ENCODE measurements at places on chromosomes 3 and 15.

GRCh38 chr3:181383760-181384159 lies 328.0 kb upstream of the SOX2 start:
- DNase-seq = no peak

- no peak for DNase-seq
Measured at GRCh38 chr15:68313501-68314410, 36.2 kb downstream of the FEM1B start.

DNA sequence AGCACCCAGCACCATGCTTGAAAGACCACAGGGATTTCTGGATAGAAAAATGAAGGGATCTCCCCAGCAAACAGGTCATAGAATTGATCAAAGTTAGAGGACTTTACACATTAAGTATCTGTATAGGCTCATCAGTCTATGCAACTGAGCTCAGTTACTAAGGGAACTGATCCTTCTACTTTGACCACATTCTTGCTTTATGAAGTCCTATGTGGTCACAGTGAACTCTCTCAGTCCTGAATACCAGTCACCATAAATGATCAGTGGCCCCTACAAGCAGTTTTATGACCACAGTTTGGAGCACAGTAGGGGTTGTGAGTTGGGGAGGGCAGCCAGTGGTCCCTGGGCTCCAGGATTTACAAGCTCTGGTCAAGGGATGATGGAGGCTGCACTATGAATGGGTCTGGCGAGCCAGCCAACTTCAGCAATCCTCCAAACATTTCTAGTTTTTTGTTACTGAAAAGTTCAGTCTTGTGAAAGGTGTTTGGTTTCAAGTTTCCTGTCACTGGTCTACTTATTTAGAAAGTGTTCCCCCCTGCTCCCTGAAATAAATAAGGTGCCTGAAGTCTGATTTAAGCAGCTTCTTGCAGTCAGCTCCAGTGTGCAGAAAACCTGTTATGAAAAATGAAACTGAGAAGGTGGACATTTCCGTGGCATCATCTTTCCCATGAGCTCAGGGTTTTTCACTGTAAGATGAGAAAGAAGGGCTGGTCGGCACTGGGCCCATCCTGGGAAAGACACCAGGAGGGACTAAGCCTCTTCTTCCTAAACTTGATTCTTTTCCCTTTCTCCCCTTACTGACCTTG lies 75.5 kb downstream of the DAPK2 start:
- no peak for DNase-seq

DNA sequence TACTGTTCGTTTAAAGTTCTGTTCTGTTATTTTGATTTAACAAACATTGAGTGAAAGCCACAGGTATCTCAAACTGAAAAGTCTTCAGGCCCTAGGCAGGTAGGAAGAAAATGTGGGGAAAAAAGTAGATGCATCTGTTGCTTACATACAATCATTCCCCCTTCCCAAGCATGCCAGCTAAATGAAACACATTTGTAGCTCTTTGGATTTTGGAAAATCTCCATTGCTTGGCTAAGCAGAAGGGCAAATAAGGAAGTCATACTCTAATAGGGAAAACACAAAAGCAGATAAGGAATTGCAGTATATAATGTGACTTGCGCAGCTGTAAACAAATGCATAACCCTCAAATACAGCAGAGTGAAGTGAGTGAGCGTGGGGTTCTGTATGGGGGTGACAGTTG lies 375.9 kb downstream of the FGF12 start:
- DNase-seq = no peak

GRCh38 chr15:73741321-73741836 lies 11.8 kb downstream of the INSYN1 start:
- DNase-seq = no peak

DNA sequence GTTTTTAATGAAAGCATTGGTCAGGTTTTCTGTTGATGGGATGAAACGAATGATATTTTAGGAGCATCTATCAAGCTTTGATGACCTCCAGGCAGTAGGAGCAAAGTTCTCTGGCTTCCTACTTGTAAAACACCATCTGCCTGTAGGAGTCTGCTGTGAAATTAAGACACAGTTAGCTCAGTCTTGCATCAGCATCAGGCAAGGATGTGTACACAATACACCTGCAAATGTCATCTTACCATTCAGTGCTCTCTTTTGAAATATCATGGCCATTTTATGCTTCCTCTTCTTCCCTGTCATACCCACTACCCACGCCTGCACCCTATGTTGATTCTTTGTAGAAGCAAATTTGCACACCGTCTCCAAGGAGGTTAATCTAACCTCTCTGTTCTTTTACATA lies 38.2 kb downstream of the B3GALNT1 start:
- no peak for DNase-seq

GRCh38 chr15:57253082-57253481 lies 123.2 kb upstream of the CGNL1 start:
- DNase-seq = no peak

- no peak for DNase-seq
Measured at GRCh38 chr3:27423463-27423862, 54.3 kb upstream of the NEK10 start.

GRCh38 chr3:143795874-143796273 lies 52.4 kb downstream of the SLC9A9 start:
- no peak for DNase-seq

GRCh38 chr3:128041344-128041743 lies 10.9 kb upstream of the SEC61A1 start:
- DNase-seq = no peak

- no peak for DNase-seq
Measured at GRCh38 chr3:149535333-149535685, 60.8 kb downstream of the TM4SF4 start.

DNA sequence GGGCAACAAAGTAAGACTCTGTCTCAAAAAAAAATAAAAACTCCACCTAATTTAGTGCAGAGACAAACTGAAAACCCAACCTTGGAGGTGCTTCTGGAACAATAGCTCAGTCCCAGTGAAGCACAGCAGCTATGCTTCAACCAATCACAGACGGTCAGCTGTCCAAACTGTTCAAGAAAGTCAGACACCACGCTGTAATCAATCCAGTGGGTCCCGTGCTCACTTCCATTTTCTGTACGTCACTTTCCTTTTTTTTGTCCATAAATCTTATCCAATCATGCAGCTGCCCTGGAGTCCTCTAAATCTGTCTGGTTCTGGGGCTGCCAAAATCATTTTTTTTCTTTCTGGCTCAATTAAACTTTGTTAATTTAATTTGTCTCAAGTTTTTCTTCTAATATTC lies 93.6 kb upstream of the FAM174B start:
- DNase-seq = no peak

GRCh38 chr15:66739287-66739686 lies 37.3 kb downstream of the SMAD6 start:
- no peak for DNase-seq

DNA sequence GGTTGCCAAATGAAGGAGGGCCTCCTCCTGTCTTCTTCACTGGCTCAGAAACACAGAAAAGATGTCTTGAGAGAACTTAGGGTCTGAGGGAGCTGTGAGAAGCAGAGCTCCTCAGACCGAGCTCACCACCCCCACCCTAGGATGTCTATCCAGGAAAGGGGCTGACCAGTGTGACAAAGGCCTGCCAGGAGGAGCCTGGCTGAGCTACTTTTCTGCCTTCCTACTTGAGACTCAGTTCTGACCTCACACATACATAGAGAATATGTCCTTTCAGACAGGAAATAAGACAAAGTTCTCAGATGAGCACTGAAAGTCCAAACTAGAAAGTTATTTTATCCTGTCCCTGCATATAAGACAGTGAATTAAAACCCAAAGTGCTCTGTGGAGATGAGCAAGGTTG lies 54.5 kb downstream of the KIF9 start:
- peak; percentile 22 for DNase-seq

- no peak for DNase-seq
Measured at GRCh38 chr3:4195006-4195405, 108.2 kb upstream of the SETMAR start.

DNA sequence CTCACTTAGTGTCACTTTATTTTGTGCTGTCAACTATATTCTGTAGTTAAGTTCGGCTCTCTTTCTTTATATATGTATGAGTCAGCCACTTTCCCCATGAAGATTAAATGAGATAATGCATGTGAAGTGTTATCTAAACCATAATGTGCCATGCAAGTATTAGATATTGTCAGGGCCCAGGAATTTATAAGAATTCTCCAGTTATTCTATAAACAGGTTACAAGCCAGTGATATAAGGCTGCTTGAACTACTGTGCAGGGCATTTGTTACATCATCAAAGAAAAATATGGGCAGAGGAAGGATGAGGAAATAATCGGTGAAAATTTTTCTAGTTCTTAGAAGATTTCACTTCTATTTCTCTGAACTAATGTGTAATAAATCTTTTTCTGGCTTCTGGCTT lies 1049.0 kb upstream of the NR2F2 start:
- no peak for DNase-seq

DNA sequence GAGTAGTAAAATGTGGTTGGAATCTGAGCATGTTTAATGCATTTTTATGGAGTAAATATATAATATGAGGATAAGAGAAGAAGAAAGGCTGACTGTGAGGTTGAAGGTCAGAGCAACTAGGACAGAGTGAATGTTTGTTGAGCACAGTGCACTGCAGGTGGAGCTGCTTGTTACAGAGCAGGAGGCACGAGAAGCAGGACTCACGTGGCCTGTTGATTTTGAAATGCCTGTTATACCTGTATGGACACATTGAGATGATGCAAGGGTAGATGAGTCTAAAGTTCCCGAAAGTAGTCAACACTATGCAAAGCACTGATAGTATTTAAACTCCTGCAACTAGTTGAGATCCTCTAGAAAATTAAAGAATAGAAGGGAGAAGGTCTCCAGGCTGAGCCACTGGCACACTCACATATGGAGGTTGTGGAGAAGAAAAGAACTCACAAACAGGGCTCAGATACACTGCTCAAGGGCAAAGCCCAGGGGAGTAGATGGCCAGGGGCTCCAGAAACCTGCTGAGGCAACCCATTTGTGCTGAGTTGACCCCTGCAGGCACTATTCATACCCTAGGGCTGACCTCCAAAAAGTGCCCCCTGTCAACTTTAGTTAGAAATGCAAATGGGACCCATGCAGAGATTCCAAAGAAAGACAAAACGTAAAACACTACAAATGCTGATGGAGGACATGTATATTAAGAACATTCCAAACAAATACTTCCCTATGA lies 541.5 kb downstream of the GABRG3 start:
- DNase-seq = no peak

GRCh38 chr3:163785693-163786092 lies 1292.6 kb downstream of the SI start:
- no peak for DNase-seq

GRCh38 chr3:139020036-139020867 lies 474 bp downstream of the PRR23B start:
- no peak for DNase-seq

DNA sequence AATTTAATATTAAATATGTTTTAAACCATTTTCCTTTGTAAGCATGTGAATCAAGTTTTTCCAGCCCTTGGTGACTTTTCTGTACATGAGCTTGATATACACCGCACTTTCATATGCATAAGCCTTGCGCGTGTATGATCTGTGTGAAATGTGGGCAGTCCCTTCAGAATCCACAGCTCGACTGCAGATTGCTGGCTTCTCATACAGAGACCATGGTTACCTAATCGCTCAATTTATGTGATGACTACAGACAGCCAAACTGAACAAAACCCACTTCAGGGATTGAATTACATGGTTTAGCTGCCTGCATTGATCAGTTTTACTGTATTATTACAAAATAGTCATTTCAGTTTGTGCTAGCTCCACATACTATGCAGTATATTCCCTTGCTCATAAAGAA lies 212.3 kb upstream of the NECTIN3 start:
- DNase-seq = no peak

DNA sequence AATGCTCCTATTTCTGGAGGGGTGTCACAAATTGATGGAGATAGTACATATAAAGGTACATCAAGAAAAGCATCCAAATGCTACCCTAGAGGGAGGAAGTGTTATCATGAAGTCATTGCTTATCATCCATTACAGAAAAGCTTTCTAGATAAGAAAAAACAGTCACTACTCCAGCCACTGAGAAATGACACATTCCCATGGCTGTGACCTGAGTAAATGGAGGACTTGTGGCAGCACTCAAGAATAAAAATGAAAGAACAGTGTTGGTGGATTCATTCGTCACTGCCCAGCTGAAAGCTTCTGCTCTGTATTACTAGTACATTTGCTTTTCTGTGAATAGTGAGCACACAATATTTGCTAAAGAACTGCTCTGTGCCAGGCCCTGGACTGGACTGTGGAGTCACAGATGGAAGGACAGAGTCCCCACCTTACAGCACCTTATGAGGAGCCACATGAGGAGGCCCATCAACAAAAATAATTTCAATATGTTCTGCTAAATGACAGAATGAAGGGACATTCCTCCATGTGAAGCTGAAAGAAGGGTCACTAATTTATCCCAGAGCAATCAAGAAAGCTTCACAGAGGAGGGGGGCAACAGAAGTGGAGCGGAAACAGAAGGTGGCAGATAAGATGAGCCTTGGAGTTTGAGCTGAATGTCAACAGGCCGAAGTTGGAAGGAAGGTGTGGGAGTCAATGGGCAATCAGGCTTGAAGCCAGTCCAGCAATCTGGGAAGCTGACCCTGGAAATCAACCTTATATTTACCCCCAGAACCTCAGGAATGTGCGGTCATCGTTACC lies 343.5 kb upstream of the TRIM42 start:
- DNase-seq = no peak

DNA sequence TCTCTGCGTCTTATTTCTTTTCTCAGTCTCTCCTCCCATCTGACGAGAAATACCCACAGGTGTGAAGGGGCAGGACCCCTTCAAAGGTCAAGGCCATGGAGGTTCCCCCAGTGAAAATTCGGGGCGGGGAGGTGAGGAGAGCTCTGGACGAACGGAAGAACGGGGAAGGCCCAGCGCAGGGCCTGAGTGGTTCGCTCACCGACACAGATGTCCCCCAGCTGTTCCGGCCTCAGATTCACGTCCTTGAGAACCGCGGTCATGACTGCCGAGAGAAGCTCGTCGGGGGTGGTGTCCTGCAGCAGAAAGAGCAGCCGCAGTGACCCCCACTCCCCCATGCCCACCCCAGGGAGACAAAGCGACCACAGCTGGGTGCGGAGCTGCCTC lies 542 bp downstream of the ACAA1 start:
- no peak for DNase-seq

GRCh38 chr15:90230071-90230494 lies 3.7 kb downstream of the CIB1 start:
- DNase-seq = no peak
